Adrenal gland (tissue), 19 donors: ENCODE measurements at places on chromosomes 4 and X.

GRCh38 chr4:140851032-140851636, 94.9 kb upstream of the TBC1D9 start:
- no peak for DNase-seq

- DNase-seq, result peak; percentile 67
Observed at GRCh38 chr4:185726931-185727330, 85.1 kb downstream of the SORBS2 start.

- no peak for DNase-seq
Observed at GRCh38 chr4:41561244-41561643, 23.3 kb downstream of the LIMCH1 start.

DNA sequence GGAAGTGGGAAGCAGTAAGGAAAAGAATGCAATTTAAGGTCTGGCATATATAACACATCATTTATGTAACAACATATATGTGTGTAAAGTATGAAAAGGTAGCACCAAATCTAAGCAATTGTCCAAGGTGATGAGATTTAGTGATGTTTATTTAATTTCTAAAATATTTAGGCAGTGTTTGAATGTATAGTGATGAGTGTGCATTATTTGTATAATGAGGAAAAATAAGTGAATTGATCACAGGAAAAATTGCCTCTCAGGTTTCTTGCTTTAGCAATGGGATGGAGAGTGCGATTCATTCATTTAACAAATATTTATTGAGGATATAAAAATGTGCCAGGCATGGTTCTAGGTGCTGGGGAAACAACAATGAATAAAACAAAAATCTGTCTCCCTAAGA, 2.2 kb upstream of the MAGED1 start:
- DNase-seq, result no peak

DNA sequence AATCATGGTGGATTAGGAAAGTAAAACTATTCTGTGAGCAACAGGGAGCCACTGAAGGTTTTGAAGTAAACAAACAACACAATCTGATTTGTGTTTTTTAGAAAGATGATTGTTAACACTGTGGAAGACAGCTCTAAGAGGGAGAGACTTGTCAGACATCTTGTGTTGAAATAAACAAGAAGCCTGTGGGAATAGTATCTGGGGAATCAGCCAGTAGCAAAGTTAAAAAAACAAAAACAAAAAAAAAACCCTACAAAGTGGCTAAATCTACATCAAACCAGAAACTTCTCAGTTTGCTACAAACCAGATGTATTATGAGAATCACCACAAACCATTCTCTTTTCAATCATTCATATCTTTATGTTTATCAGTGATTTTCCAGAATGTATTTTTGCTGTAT, 125.7 kb upstream of the GPC4 start:
- no peak for DNase-seq

GRCh38 chr4:13922459-13922858, 294.9 kb upstream of the BOD1L1 start:
- no peak for DNase-seq

GRCh38 chr4:1266881-1267763, 18.2 kb upstream of the CTBP1 start:
- DNase-seq, result no peak

- DNase-seq, result no peak
Observed at GRCh38 chr4:123349421-123350190, 47.0 kb upstream of the SPRY1 start.

DNA sequence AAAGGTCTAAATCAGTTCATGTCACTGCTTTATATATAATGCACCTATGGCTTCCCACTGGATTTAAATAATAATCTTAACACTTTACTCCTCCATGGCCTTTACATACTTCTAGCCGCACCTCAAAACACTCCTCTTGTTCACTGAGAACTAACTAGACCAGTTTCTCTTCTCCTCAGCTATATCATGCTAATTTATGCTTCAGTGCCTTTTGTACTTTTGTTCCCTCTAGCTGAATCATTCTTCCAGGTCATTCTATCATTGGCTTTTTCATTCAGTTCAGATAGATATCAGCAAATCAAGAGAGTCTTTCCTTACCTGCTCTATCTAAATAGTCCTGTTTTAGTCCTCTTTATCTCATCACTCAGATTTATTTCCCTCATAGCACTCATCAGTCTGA, 64.2 kb downstream of the TET2 start:
- no peak for DNase-seq

DNA sequence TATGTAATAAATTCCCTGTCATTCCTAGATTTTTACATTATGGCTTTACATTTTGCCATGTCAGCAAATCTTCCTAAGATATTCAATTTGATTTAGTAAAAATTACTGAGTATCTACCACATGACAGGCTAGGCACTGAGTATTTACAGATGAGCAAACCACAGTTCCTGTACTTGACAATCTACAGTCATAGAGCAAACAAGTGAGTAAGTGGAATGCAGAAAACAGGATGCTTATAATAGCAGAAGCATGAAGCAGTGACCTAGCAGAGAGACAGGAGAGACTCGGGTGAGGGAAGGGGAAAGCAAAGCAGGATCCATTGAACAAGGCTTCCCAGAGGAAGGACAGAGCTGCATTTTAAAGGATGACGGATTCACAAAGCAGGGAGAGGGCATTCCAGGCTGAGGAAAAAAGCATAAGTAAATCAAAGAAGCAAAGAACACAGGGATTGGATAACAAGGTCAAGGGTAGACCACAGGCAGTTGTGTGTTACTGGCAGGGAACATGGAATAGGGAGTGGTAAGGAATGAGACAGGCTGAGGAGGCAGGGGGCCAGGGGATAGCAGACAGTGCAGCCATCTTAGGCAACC, 124.7 kb upstream of the C1QTNF7 start:
- DNase-seq, result no peak

DNA sequence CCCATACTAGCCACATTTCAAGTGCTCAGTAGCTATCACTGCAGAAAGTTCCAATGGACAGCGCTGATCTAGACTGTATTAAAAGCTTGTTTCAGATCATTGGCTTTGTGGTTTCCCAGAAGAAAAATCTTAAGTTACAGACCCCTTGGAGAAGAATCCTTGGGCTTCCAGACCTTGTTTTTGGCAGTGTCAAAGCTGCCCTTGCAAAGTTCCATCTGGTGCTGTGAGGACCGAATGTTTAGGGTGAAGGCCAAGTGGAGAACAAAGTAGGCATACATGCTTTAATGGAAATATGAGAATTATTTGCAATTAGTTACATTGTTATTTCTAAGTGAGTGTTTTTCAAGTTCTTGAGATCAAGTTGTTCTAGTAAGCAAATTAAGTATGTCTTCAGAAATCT, 144.7 kb downstream of the FRMPD4 start:
- DNase-seq, result no peak

DNA sequence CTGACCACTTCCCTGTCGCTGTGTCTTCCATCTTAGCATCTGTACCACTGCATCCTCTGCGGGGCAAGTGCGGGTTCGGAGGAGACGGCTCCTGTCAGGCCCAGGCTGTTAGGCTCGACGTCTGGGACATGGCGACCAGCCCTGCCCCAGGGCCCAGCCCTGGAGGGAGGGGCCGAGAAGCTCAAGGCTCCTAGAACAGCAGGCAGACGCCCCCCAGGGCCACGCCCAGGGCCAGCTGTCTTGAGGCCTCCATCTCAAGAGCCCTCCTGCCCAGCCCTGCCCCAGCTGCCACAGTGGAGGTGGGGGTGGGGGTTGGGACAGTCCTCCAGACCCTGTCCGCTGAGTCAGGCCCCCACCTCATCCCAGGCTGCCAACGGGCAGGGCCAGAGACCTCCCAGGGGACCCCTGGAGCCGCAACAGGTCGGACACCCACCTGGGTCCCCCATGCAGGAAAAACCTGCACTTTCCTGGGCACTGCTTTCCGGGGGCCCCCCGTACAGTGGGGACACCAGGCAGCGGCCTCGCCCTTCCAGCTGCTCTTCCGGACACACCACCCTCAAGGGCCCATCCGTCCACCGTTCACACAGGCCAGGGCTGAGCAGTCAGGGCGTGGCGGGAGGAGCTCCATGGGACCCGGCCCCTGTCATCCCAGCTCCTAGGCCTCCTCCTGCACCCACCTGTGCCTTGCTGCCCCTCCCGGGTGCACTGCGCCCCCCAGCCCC, 83.1 kb downstream of the FAM53A start:
- no peak for DNase-seq

DNA sequence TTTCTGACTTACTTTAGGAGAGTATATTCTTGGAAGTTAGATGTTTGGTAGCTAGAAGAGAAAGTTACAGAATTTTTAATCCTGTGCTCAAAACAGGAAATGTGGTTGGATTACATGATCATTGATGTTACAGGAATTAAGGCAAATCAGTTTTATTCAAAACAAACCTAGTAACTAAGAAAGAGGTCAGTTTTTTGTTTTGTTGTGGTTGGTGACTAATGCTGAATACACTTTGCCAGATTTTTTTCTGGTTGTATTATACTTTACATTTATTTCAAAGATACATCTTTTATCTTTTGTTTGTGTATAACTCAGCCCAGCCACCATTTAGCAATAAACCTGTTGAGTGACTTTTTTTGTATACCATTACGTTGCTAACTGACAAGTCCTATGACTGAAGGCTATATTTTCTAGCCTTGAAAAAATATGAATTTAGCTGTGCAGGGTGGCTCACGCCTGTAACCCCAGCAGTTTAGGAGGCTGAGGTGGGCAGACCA, 116.7 kb downstream of the KLHL8 start:
- DNase-seq, result no peak

DNA sequence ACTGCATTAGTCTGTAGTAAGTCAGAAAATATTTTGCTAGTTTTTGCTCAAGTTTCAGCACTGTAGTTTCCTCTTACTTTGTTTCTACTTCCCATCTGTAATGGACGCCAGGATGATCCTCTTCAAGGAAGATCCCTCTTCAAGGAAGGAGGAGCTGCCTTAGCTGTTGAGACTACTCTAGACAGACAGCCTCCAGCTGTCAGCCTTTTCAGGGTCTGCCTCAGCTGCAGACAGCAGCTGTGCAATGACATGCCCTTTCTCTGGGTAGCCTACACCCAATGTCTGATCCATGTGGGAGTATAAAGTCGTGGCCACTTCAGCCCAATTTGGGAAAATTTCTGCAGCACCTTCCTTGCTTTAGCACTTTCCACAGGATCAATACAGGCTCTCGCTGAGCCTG, 281.0 kb upstream of the MAOA start:
- no peak for DNase-seq
